Stimulated activated CD4-positive, alpha-beta T cell treated with anti-CD3 and anti-CD28 coated beads, Interleukin-4, amount 100 ng/mL, for 48 hours (primary cell): ENCODE measurements at places on chromosomes 2 and 18.

DNA sequence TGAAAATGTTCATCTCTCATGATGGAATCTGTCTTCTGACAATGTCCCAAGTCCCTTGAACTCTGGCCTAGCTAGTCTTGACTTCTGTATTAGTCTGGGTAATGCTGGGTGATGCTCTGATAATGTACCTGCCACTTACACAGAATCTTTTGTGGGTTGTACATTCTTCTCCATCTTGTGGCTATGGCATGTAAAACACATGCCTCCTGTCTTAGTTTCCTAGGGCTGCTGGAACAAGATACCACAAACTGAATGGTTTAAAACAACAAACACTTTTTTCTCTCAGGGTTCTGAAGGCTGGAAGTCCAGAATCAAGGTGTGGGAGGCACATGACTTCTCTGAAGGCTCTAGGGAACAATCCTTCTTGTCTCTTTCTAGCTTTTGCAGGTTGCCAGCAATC is 57.1 kb downstream of the RAPGEF4 start:
- DNase-seq = no peak

DNA sequence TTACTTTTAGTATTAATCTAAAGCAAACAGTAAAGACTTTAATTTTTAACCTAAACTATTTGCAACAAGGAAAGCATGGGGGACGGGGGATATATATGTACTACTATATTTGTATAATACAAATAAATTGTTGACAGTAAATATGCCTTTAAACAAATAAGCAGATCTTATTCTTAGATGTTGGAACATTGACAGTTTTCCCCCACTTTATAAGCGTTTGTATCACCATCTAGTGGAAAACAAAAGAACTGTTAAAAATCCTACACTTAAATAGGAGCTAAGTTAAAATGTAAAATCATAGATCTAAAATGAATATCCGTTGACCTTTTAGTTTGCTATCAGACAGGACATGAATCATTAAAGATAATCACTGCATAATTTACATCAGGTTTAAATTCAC is 50.0 kb downstream of the RBBP8 start:
- no peak for DNase-seq

DNA sequence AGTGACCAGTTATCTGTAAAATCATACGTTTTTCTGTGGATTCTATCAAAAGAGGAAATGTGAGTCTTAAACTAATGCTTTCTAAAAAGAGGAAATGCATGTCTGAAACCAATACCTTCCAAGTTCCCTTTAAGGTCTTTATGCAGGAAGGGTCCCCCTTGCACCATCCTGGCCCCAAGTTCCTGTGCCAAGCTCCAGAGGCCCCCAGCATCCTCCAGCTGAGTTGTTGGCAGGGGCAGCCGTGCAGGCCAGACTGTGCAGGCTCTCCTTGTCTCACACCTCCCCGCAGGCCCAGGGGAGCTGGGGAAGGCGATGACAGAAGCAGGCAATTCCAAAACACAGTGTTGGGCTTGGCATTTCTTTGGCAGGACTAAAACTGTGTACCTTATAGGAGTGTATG is 39.2 kb downstream of the DPYSL5 start:
- no peak for DNase-seq

DNA sequence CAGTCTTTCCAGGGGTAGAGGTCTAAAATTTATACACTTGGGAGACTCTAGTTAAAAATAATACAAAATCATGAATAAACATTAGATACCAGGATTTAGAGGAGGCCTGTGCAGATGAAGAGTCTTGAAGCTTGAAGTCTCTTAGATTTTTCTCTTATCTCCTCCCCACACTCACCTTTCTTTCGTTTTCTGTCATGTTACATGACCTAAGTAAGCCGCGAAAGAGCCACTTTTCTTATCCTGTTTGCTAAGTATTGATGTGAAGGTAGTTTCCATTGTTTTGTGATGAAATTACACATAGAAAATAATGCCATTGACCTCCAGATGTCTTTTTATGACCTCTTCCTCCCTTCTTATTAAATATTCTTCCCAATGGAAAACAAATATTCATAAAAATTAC is 367.8 kb downstream of the LRRTM1 start:
- no peak for DNase-seq

DNA sequence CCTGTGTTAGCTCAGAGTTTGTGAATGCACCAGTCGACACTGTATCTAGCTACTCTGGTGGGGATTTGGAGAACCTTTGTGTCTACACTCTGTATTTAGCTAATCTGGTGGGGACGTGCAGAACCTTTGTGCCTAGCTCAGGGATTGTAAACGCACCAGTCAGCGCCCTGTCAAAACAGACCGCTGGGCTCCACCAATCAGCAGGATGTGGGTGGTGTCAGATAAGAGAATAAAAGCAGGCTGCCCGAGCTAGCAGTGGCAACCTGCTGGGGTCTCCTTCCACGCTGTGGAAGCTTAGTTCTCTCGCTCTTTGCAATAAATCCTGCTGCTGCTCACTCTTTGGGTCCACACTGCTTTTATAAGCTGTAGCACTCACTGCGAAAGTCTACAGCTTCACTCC is 324.2 kb downstream of the RAD51AP2 start:
- no peak for DNase-seq

DNA sequence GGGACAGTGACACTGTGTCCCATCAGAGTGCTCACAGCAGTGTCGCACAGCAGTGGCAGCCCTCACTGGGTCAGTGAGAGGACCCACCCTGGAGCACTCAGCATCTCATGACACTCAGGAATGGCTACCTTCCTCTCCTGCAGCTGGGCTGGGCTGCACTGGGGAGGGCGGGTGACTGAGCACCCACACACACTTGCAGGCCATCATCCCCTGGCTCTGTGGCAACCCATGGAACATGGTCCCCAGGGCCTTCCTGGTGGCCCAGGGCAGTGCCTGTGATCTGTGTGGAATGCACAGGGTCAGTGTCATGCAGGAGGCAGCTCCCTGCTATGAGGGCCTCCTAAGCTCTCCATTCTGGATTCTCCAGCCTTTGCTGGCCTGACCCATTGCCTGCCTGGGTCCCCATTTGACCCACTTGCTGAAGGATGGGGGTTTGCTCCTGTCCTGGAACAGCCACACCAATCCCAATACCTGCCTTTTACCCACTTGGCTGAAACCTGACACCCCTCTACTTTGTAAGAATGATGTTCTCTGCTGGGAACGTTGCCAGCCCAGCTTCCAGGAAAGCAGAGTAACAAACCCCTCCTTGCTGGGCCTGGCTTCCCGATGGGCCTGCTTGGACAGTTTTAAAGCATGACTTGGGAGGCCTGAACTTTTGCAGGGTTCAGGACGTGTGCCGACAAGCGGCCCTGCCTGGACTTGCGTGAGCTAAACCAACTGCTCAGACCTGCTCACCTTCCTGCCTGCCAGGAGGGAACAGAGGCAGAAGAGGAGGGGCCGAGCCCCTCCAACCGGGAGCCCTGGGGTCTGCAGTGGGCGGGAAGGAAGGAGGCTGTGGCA is 13.7 kb downstream of the HS6ST1 start:
- no peak for DNase-seq

DNA sequence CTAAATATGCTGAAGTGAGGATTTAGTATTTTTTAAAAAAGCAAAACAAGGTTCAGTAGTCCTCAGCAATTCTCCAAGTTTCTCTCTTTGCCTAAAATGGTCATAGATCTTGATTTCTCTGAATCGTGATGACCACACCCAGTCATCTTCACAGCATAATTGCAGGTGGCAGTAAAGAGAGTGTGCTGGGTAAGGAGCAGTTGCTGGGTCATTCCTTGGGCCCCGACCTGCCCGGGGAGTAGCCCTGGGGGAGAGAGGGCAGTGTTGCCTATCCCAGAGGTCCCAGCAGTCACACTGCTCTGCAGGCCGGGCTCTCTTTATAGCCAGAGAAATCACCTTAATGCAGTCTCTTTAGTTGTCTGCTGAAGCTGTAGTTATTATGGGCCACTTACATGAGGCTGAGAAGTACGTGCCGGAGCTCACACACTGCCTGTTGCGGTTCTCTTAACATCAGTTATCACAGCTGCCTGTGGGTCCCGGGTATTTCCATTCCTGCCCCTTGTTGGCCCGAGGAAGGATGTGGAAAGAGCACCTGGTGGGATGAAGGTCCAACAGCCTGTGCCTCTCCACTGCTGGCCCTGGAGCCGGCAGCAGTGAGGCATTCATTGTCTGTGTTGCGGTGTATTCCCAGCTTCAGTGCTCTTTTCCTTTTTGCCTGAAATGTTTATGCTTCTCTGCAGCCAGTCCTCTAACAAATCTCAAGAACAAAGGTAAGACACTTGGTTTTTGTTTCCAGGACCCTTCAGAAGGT is 230.1 kb downstream of the ALPK2 start:
- DNase-seq = no peak

DNA sequence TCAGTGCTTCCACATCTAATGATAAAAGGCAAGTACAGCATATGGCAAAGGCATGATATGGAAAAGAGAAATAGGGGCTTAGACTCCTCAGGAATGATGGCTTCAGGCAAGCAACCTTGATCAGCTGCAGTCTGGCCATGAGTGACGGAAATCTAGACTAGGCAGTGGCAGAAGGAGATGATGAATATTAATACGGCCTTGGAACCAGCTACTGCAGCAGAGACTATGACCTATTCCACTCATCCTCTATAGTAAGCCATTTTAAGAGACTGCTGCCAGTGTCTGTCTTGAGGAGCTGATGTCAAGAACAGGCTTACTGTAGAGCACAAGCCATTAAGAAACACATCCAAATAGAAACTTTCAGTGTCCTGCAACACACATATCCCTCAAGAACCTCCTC is 23.7 kb downstream of the ASXL2 start:
- no peak for DNase-seq

GRCh38 chr2:147665105-147665504 is 179.7 kb upstream of the ACVR2A start:
- no peak for DNase-seq

GRCh38 chr2:240024766-240025165 is 376 bp downstream of the NDUFA10 start:
- DNase-seq = peak; percentile 4

- peak; percentile 51 for DNase-seq
These were observed 38.6 kb upstream of the NOTO start for GRCh38 chr2:73163483-73164367.

DNA sequence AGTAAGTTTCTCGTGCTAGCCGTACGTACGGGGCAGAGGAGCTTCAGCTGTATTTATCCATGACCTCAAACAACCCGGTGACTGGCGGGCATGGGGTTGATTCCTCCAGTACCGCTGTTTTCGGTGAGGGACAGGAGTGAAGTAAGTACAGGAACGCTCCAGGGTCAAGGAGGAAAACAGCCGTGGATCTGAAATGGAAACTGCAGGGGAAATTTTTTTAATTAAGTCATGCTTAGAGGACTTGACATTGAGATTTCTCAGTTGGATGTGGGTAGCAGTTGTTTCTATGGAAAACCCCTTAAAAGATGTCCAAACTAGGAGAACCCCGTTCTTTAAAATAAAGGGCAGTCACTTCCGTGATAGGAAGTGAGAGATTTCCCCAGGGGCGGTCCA is 1.2 kb downstream of the RAB12 start:
- peak; percentile 9 for DNase-seq

DNA sequence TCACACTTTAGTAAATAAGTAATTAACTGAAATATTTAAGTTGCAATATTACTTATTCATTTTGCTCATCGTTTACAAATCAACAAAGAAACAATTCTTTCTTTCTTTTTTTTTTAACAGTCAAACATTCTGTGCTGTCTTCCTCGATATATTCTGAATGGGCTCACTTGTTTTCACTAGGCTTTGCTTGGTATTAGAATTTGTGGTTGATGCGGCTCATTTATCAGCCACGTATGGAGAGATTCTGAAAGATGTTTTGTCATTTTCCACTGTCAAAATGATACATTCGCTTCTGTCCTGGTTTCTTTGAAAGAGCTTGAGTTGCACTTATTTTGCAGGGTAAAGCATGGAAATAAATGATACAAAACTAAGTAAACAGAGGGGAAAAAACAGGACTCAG is 323.7 kb downstream of the LRRTM1 start:
- DNase-seq = no peak

DNA sequence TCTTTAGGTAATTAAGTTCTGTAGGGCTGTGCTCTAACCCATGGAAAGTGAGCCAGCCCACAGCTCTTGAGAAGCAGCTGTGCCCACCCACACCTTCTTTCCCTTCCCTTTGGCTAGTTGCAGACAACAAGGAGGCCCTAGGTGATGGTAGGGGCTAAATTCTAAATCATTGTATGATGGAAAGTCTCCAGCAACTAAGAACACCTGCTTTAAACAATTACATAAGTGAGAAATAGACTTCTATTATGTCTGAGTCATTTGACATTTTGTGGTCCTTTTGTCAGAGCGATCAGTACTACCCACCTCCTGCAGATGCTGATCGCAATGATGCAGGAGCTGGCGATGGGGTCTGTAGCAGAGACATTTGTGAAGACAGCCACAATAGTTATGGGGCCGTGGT is 79.6 kb downstream of the TEX51 start:
- DNase-seq = no peak

- no peak for DNase-seq
These were observed 3.2 kb downstream of the TMEM182 start for GRCh38 chr2:102765061-102765460.

DNA sequence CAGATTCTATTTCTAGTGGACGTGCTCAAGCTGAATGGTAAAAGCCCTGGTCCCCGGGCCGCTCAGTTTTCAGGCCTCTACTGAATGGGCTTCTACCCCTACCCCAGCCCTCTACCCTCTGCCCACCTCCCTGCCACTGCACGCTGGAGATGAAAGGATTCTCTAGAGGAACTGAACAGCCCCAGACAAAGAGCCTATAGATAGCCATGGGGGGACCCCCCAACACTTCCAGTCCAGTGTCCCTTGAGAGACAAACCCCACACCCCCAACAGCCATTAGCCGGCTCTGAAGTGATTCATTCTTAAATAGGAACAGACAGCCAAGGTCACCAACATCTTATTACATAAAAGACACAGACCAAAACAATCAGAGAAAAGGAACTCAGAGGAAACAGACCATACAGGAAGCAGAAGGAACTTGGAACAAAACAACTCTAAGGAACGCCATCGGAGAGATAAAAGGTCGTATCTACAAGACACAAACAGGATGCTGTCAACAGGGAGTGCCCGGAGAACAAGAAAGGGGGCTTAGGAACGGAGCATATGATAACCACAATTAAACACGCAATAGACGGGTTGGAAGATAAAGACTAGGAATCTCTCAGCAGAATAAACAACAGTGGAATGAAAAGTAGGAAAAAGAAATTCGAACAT is 23.5 kb downstream of the TMEM37 start:
- DNase-seq = no peak

GRCh38 chr2:1864301-1864980 is 120.1 kb upstream of the PXDN start:
- DNase-seq = no peak

GRCh38 chr2:70748002-70748784 is 19.8 kb downstream of the ADD2 start:
- no peak for DNase-seq
